ENCODE measurements at places on chromosomes 5 and 9.

GRCh38 chr9:114678795-114679194 lies 3.2 kb downstream of the TEX48 start:
- no peak for DNase-seq

- DNase-seq: no peak
Observed at GRCh38 chr5:90418214-90418613, 8.7 kb upstream of the CETN3 start.

DNA sequence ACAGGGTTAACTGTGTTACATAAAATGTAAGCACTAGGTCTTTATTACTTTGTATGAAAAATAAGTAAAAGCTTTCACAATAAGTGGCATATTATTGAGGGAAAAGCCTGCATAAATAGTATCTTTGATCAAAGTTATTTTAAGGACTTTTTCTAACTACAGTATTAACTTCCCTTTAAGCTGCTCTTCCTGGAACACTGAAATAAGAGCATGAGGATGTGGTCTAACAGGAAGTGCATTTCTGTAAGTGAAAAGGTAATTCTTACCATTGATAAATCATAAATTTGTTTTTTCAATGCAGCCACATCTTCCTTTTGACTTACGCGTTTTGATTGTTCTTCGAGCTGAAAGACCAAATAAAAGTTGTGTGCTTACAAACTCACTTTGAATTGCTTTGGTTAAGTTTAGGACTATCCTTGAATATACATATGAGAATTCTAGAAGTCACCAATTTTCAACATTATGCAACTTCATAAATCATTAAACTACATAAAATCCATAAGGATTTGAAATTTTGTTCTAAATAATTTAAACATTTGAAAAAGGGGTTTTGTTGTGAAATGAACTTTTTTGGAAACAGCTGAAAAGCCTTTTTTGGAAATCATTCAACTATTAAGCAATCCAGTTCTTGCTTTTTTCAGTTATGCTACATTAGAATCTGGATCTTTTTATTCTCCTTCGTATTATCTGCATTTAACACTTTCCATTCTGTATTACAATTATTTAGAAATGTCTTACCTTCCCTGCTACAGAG lies 50.6 kb downstream of the RASEF start:
- no peak for DNase-seq

DNA sequence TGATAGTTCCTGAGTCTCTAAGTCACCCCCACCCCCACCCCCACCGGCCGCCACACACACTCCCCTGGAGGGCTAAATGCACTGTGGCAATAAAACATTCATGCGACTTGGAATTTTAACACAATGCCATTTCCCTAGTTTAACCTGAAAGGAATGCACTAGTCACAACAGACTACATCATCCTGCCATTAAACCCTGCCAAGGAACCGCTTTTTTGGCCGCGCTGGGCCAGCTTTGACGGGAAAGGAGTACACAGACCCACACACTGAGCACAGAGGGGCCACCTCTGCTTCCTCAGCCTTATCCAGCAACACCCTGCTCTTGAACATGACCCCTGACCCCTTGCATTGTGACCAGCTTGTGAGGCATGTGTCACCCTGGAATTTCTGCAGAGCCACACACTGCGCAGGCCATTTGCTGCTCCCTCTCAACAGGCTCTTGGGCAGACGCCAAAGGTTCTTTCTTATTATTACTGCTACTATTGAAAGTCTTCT lies 165.3 kb downstream of the BNC2 start:
- DNase-seq: no peak

- DNase-seq: no peak
Observed at GRCh38 chr5:143258559-143259253, 144.8 kb downstream of the NR3C1 start.

- no peak for DNase-seq
Observed at GRCh38 chr5:32022638-32023037, 151.5 kb downstream of the GOLPH3 start.

DNA sequence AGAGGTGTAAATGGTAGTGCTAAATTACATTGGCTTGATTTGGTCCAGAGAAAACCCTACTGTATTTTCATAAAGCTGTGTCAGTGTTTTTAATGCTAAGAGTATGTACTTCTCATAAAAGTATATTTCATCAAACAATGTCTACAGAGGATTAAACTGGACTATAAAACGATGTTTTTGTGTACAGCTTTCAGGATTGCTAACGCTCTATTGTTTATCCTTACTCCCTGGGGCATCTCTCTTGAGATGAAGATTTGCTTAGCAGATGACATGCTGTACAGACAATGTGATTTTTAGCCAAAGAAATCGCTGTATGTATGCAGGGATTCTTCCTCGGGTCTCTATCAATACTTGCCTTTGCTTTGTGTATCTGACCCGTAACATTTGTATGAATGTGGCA lies 216.0 kb downstream of the FBXL7 start:
- DNase-seq: peak; percentile 30

DNA sequence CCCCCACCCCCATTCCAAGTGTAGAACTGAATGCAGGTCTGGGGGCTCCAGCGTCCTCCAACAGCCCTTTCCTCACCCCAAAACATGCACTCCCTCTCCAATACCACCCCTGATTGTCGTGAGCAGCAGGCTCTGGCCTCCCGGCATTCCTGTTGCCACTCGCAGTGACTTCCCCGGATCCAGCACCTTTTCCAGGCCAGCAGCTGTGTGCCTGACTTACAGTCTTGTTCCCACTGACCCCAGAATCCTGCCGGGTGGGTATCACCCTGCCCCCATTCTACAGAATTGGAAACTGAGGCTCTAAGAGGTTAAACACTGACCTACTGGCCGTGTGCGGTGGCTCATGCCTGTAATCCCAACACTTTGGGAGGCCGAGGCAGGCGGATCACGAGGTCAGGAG lies 127.2 kb downstream of the OLFM1 start:
- no peak for DNase-seq

GRCh38 chr9:10005206-10005605 lies 607.6 kb downstream of the PTPRD start:
- DNase-seq: no peak

DNA sequence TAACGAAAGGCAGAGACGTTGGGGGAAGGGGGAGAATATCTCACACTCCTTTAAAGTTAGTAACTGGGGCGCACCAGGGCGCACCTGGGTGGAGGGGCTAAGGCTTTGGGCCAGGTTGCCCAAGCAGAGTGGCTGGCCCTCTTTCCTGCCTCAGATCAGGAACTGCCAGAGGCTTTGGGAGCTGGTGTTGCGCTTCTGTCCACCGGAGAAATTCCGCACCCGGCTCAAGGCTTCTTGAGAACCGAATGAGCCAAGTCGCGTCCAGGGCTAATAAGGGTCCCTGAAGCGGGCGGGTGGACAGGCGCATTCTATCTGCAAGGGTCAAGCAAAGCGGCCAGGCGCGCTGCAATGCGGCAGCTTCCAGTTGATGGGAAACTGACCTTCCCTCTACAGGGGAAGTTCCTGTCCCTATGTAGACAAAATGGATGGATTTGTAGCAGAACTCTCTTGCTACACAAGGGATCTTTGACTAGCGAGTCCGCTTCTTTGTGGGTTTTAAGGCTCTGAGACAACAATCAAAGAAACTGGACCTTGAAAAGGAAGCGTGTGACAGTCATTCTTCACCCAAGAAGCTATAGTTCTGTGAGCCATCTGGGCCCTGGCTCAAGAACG lies 5.5 kb downstream of the PAX5 start:
- DNase-seq: no peak

Data from NCI-H82 (cell line).